ENCODE measurements at places on chromosomes 7 and 10. TPM values are rescaled to one million over a fixed set of nuclear protein-coding genes. Genes with fewer than 3 reads are reported as not detected.

Gene FKBP14
- total RNA-seq: 45.4 TPM

Gene SFRP4
- total RNA-seq: 1.1 TPM

Gene TUBB8
- total RNA-seq: 0.80 TPM

Gene HK1
- 31.1 TPM for total RNA-seq

Gene MYL10
- 0.60 TPM for total RNA-seq

Gene SLC39A12
- total RNA-seq: not detected

Gene RET
- total RNA-seq: 0.50 TPM

GRCh38 chr7:49228426-49229098 is 304.2 kb downstream of the CDC14C start:
- H3K27ac ChIP-seq: no peak overlapping the region
- no peaks in the 10 kb centered on the region for H3K36me3 ChIP-seq
- H3K4me1 ChIP-seq: no peaks in the 10 kb centered on the region
- DNase-seq: no peak
- H3K4me3 ChIP-seq: no peak overlapping the region

DNA sequence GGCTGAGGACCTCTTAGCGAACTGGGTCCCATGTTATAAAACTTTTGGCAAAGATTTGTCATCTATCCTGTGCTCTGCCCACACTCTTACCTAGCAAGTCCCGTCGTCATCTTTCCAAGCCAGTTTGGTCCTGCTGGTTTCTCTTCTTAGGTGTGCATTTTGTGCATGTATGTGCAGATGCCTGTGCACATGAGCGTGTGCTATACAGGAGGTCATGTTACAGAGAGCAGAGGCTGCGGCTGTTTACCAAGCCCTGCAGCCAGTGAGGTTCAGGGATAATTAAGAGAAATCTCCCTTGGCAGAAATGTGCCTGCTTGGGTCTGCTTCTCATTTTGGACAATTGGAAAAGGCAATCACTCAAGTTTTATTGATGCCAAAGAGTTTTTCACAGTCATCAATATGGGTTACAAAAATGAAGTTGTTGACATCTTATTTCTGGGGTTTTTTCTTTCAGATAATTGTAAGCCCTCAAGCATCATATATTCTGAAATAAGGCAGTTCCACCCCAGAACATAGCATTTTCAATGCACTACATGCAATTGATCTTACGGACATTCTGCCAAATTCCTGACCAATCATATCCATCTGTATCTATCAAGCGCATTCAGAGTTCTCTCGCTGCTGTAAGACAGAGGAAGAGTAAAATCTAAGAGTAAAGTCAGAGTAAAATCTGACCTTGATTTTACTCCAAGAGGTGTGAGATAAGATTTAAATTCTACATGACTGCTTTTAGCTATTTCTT is 361.4 kb upstream of the ZNF32 start:
- peaks cover 5% of the 10 kb centered on the region for H3K4me1 ChIP-seq
- no peaks in the 10 kb centered on the region for H3K27me3 ChIP-seq
- DNase-seq: no peak
- peak overlapping the region; percentile 64 for H3K27ac ChIP-seq
- no peak overlapping the region for H3K4me3 ChIP-seq
- H3K36me3 ChIP-seq: no peaks in the 10 kb centered on the region

GRCh38 chr7:116776610-116777289 is 85.6 kb upstream of the CAPZA2 start:
- H3K4me1 ChIP-seq: peaks cover 30% of the 10 kb centered on the region
- H3K4me3 ChIP-seq: no peak overlapping the region
- peak; percentile 41 for DNase-seq
- peak overlapping the region; percentile 33 for H3K27ac ChIP-seq
- H3K27me3 ChIP-seq: no peaks in the 10 kb centered on the region
- H3K36me3 ChIP-seq: no peaks in the 10 kb centered on the region

- no peak for DNase-seq
- H3K4me1 ChIP-seq: no peaks in the 10 kb centered on the region
- no peaks in the 10 kb centered on the region for H3K36me3 ChIP-seq
- H3K27me3 ChIP-seq: no peaks in the 10 kb centered on the region
- no peak overlapping the region for H3K27ac ChIP-seq
Measured at GRCh38 chr7:120412139-120413050, 139.4 kb downstream of the KCND2 start.

GRCh38 chr7:113774182-113774807 is 144.5 kb downstream of the PPP1R3A start:
- no peak overlapping the region for H3K4me3 ChIP-seq
- no peaks in the 10 kb centered on the region for H3K27me3 ChIP-seq
- H3K27ac ChIP-seq: no peak overlapping the region
- H3K36me3 ChIP-seq: no peaks in the 10 kb centered on the region
- DNase-seq: peak; percentile 67
- no peaks in the 10 kb centered on the region for H3K4me1 ChIP-seq

GRCh38 chr7:36473454-36474282 is 84.0 kb downstream of the ANLN start:
- H3K27me3 ChIP-seq: no peaks in the 10 kb centered on the region
- peak; percentile 44 for DNase-seq
- no peak overlapping the region for H3K27ac ChIP-seq
- no peaks in the 10 kb centered on the region for H3K36me3 ChIP-seq
- H3K4me1 ChIP-seq: no peaks in the 10 kb centered on the region
- no peak overlapping the region for H3K4me3 ChIP-seq

DNA sequence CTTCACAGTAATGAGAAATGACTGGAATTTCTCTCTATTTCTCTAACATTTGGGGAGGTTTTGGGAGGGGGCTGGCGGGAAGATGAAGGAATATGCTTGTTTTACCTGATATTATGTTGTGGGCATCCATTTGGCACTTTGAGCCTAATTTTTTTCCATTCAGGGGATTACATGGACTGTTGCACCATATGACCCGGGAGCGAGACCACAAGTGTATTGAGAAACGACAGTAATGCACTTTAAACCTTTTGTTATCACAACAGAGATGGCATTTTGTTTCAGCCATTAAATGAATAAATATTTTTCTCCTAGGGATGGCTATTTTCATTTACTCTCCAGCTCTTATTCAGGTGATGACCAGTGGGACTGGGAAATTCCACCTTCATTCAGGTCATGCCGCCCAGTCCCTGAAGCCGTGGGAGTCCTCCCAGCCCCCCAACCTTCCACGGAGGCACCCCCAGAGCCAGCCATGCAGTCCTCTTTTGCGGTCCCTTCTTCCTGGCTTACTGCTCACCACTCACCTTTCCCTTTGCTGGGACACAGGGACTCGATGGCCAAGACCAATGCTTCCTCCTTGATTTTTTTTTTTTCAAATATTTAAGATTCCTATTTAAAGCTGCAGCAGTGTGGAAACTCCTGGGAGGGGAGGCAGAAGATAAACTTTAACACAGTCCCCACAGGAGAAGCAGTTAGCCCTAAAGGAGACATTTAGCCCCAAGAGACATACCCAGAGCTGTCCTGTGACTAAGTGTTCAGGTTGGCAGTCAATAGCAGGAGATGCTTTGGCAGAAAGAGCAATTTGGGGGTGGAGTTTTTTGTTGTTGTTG is 190.9 kb upstream of the YAE1 start:
- no peaks in the 10 kb centered on the region for H3K27me3 ChIP-seq
- no peaks in the 10 kb centered on the region for H3K36me3 ChIP-seq
- H3K27ac ChIP-seq: no peak overlapping the region
- no peak overlapping the region for H3K4me3 ChIP-seq

- H3K27ac ChIP-seq: peak overlapping the region; percentile 86
- H3K36me3 ChIP-seq: no peaks in the 10 kb centered on the region
- H3K27me3 ChIP-seq: no peaks in the 10 kb centered on the region
- H3K4me3 ChIP-seq: no peak overlapping the region
- H3K4me1 ChIP-seq: peaks cover 52% of the 10 kb centered on the region
Measured at GRCh38 chr7:130365511-130366441, 14.5 kb upstream of the CPA1 start.

- H3K27me3 ChIP-seq: no peaks in the 10 kb centered on the region
- H3K36me3 ChIP-seq: no peaks in the 10 kb centered on the region
- H3K27ac ChIP-seq: peak overlapping the region; percentile 57
- no peak overlapping the region for H3K4me3 ChIP-seq
Measured at GRCh38 chr10:131978366-131978765, 3.4 kb downstream of the BNIP3 start.

- peaks cover 69% of the 10 kb centered on the region for H3K27me3 ChIP-seq
- H3K4me1 ChIP-seq: peaks cover 18% of the 10 kb centered on the region
- H3K27ac ChIP-seq: no peak overlapping the region
- no peak for DNase-seq
- no peak overlapping the region for H3K4me3 ChIP-seq
Measured at GRCh38 chr10:100653238-100653956, 92.0 kb upstream of the PAX2 start.

Data from hepatocyte (in vitro differentiated cells).